Pancreas (tissue), 10 donors: ENCODE measurements at places on chromosomes 6 and 20.

DNA sequence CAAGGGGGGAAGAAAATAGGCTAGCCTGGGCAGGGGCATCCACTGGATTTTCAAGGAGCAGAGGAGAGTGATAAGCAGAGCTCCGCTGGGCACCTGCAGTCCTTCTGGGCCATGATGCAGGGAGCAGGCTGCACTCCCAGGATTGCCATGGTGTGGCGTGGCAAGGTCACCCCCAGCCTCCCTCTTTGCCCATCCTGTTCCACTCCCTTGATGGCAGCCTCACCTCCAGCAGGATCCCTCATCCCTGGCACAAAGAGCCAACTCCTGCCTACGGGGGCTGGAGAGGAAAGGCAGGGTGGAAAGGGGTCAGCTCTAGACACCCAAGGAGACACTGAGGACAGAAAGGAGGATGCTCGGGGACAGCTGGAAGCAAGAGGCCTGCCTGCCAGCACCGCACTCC is 22.4 kb upstream of the MYMX start:
- H3K27ac ChIP-seq: no peak overlapping the region
- H3K4me3 ChIP-seq: no peak overlapping the region
- DNase-seq: no peak
- no peaks in the 10 kb centered on the region for H3K36me3 ChIP-seq
- no peaks in the 10 kb centered on the region for H3K4me1 ChIP-seq

DNA sequence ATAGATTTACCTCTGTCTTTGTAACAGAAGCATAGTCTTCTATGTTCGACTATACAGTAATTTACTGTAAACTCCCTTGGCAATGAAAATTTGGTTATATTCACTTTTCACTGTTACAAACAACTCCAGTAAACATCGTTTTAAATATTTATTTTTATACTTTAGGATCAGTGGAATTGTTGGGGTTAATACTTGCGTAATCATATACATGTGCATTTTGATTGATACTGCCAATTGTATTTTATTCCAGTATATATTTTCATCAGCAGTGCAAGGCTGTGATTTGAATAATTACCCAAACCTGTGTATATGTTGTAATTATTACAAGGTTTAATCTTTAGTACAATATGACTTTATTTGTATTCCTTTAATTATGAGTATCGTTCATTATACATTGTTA is 255.7 kb downstream of the ARID1B start:
- no peaks in the 10 kb centered on the region for H3K27me3 ChIP-seq
- DNase-seq: no peak
- H3K27ac ChIP-seq: no peak overlapping the region
- peaks cover 14% of the 10 kb centered on the region for H3K4me1 ChIP-seq

- no peaks in the 10 kb centered on the region for H3K27me3 ChIP-seq
- H3K36me3 ChIP-seq: no peaks in the 10 kb centered on the region
- H3K4me3 ChIP-seq: no peak overlapping the region
- DNase-seq: no peak
- H3K4me1 ChIP-seq: no peaks in the 10 kb centered on the region
- no peak overlapping the region for H3K27ac ChIP-seq
Measured at GRCh38 chr6:88378639-88379038, 212.5 kb upstream of the CNR1 start.

DNA sequence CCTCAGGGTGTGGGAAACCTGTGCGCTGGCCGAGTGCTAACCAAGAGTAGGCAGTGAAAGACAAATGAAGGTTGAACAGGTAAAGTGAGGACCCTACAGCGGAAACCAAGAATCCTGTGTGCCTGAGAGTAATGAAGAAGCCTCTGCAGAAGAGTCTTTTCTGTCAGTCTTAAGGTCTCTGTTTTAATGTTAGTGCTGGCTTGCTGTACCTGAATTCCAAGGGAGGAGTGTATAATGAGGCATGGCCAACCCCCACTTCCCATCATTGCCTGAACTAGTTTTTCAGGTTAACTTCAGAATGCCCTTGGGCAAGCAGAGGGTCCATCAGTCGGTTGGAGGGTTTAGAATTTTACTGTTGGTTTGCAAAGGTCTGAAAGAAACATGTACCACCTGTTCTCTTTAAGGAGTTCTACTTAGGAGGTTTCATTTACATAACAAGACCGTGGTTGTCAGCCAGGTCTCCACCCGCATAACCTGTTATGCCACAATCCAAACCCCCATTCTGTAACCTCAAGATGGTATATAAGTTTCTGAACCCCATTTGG is 589 bp upstream of the PDCD2 start:
- no peaks in the 10 kb centered on the region for H3K27me3 ChIP-seq
- peak overlapping the region; percentile 90 for H3K4me3 ChIP-seq
- no peaks in the 10 kb centered on the region for H3K36me3 ChIP-seq
- peak overlapping the region; percentile 67 for H3K27ac ChIP-seq

- no peak overlapping the region for H3K4me3 ChIP-seq
- H3K4me1 ChIP-seq: no peaks in the 10 kb centered on the region
- H3K27me3 ChIP-seq: no peaks in the 10 kb centered on the region
- H3K27ac ChIP-seq: no peak overlapping the region
- H3K36me3 ChIP-seq: no peaks in the 10 kb centered on the region
Measured at GRCh38 chr6:116772450-116772849, 6.9 kb upstream of the FAM162B start.

DNA sequence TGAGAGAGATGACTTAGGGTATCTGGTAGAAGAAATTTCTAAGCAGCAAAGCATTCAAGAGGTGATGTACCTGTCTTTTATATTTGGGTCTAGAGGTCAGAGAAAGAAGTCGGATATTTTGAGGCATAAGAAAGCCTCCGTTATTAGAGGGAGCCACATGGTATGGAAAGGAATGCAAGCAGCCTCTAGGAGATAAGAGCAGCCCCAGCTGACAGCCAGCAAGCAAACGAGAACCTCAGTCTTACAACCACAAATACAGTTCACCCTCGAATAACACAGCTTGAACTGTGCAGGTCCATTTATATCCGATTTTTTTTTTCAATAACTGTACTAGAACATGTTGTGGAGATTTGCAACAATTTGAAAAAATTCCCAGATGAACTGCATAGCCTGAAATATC is 190.7 kb upstream of the VGLL2 start:
- DNase-seq: no peak
- H3K27ac ChIP-seq: no peak overlapping the region
- no peak overlapping the region for H3K4me3 ChIP-seq
- H3K36me3 ChIP-seq: no peaks in the 10 kb centered on the region
- no peaks in the 10 kb centered on the region for H3K27me3 ChIP-seq

- H3K27ac ChIP-seq: no peak overlapping the region
- H3K4me1 ChIP-seq: no peaks in the 10 kb centered on the region
- no peak for DNase-seq
Measured at GRCh38 chr20:36856691-36857635, 19.0 kb upstream of the TLDC2 start.

DNA sequence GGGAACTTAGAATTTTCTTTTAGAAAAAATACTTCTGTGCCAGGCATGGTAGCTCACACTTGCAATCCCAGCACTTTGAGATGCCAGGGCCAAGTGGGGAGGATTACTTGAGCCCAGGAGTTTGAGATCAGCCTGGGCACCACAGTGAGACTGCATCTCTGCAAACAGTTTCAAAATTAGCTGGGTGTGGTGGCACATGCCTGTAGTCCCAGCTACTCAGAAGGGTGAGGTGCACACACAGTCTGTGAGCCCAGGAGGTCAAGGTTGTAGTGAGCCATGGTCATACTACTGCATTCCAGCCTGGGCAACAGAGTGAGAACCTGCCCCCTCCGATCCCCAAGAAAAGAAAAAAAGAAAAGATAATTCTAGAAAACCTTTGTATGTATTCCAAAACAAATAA is 346.0 kb upstream of the KCNQ5 start:
- no peaks in the 10 kb centered on the region for H3K4me1 ChIP-seq
- H3K36me3 ChIP-seq: no peaks in the 10 kb centered on the region
- H3K4me3 ChIP-seq: no peak overlapping the region
- H3K27me3 ChIP-seq: no peaks in the 10 kb centered on the region

GRCh38 chr20:32449890-32450401 is 91.8 kb downstream of the ASXL1 start:
- DNase-seq: no peak
- H3K36me3 ChIP-seq: no peaks in the 10 kb centered on the region
- no peaks in the 10 kb centered on the region for H3K27me3 ChIP-seq
- H3K4me3 ChIP-seq: no peak overlapping the region
- H3K27ac ChIP-seq: peak overlapping the region; percentile 58

GRCh38 chr6:33609528-33609927 is 11.6 kb upstream of the ITPR3 start:
- no peaks in the 10 kb centered on the region for H3K4me1 ChIP-seq
- no peaks in the 10 kb centered on the region for H3K36me3 ChIP-seq
- no peak for DNase-seq
- no peak overlapping the region for H3K27ac ChIP-seq
- no peak overlapping the region for H3K4me3 ChIP-seq

GRCh38 chr20:9144643-9145042 is 75.8 kb downstream of the PLCB4 start:
- no peak for DNase-seq
- no peak overlapping the region for H3K4me3 ChIP-seq
- no peak overlapping the region for H3K27ac ChIP-seq
- no peaks in the 10 kb centered on the region for H3K27me3 ChIP-seq
- H3K36me3 ChIP-seq: no peaks in the 10 kb centered on the region

- peak; percentile 82 for DNase-seq
- H3K27ac ChIP-seq: no peak overlapping the region
- H3K4me1 ChIP-seq: no peaks in the 10 kb centered on the region
- H3K36me3 ChIP-seq: no peaks in the 10 kb centered on the region
- H3K4me3 ChIP-seq: peak overlapping the region; percentile 57
- H3K27me3 ChIP-seq: no peaks in the 10 kb centered on the region
Measured at GRCh38 chr6:37698264-37699137, 818 bp upstream of the MDGA1 start.

GRCh38 chr6:44527181-44527580 is 139.7 kb downstream of the CDC5L start:
- no peak for DNase-seq
- H3K36me3 ChIP-seq: no peaks in the 10 kb centered on the region
- no peaks in the 10 kb centered on the region for H3K4me1 ChIP-seq

- no peak for DNase-seq
- no peaks in the 10 kb centered on the region for H3K27me3 ChIP-seq
- H3K4me1 ChIP-seq: no peaks in the 10 kb centered on the region
- H3K36me3 ChIP-seq: no peaks in the 10 kb centered on the region
- H3K4me3 ChIP-seq: no peak overlapping the region
Measured at GRCh38 chr6:127069659-127070279, 48.7 kb upstream of the RSPO3 start.

- DNase-seq: no peak
- no peaks in the 10 kb centered on the region for H3K4me1 ChIP-seq
- no peaks in the 10 kb centered on the region for H3K36me3 ChIP-seq
- no peak overlapping the region for H3K27ac ChIP-seq
- no peaks in the 10 kb centered on the region for H3K27me3 ChIP-seq
Measured at GRCh38 chr6:40244699-40245098, 310.4 kb upstream of the MOCS1 start.

DNA sequence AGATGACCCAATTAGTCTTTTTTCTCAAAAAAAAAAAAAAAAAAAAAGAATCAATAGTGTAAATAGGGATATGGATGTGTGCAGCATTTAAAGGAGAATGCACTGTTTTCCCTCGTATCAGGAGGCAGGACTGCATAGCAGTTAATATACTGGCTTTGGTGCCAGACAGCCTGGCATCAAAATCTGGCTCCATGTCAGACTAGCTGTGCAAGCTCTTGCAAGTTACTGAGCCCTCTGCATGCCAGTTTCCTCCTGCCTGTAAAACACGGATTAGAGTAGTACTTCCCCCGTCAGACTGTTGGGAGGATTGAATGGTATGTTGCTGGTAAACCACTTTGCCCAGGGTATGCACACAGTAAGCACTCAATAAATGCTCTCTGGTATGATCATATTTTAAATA is 594.2 kb upstream of the CHD6 start:
- H3K36me3 ChIP-seq: no peaks in the 10 kb centered on the region
- no peaks in the 10 kb centered on the region for H3K27me3 ChIP-seq
- no peaks in the 10 kb centered on the region for H3K4me1 ChIP-seq
- no peak overlapping the region for H3K4me3 ChIP-seq
- DNase-seq: no peak

- no peaks in the 10 kb centered on the region for H3K36me3 ChIP-seq
- no peak overlapping the region for H3K27ac ChIP-seq
- no peaks in the 10 kb centered on the region for H3K27me3 ChIP-seq
- no peak for DNase-seq
- H3K4me1 ChIP-seq: no peaks in the 10 kb centered on the region
Measured at GRCh38 chr6:68726992-68727391, 91.9 kb downstream of the ADGRB3 start.

DNA sequence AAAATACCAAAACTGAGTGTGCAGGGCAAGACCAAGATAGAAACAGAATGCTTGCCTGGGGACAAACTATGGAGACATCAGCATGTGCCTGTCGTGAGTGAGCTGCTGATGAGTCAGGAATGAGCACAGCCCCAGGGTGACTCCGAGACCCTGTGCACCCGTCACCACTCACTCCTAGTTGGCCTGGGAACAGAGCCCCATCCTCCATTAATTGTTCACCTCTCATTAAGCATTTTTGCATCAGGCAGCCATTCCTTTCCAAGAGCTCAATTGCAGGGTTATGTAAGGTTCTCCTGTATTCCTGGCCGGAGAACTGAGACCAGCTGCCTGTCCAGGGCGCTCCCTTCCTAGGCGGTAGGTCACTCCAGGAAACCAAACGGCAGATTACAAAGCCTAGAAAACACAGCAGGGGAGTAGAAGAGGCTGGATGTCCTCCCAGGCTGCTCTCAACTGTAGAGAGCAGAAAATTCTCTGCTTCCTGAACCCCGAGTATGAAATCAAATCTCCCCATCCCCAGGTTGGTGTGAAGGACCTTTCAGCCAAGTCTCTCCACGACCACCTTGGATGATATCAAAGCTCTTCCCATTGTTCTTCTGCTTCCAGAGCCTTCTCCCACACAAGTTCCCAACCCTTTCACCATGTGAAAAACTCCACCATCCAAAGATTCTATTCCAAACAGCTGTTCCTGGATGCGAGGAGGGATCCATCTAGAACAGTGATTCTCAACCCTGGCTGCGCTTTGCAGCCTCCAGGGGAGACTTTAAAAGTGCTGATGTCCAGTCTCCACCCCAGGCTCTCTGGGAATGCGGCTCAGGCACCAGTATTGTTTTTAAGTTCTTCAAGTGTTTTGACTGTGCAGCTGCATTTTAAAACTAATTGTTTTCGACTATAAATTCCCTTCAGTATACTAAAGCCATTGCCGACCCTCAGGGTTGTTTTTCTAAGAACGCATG is 532.6 kb upstream of the JARID2 start:
- no peaks in the 10 kb centered on the region for H3K27me3 ChIP-seq
- H3K27ac ChIP-seq: no peak overlapping the region
- no peaks in the 10 kb centered on the region for H3K36me3 ChIP-seq
- H3K4me1 ChIP-seq: no peaks in the 10 kb centered on the region
- no peak overlapping the region for H3K4me3 ChIP-seq
- no peak for DNase-seq
